ENCODE measurements at places on chromosomes 11 and 22. TPM values are rescaled to one million over a fixed set of nuclear protein-coding genes. Genes with fewer than 3 reads are reported as not detected.

The HSPB2 gene
- total RNA-seq, result not detected

The TRPC6 gene
- 1.4 TPM for total RNA-seq

The LRP5 gene
- total RNA-seq, result 149 TPM

The UBASH3B gene
- total RNA-seq, result 2.3 TPM

The BANF1 gene
- total RNA-seq, result 25.4 TPM

- DNase-seq, result no peak
Measured at GRCh38 chr22:44775862-44776261, 23.5 kb downstream of the ARHGAP8 start.

DNA sequence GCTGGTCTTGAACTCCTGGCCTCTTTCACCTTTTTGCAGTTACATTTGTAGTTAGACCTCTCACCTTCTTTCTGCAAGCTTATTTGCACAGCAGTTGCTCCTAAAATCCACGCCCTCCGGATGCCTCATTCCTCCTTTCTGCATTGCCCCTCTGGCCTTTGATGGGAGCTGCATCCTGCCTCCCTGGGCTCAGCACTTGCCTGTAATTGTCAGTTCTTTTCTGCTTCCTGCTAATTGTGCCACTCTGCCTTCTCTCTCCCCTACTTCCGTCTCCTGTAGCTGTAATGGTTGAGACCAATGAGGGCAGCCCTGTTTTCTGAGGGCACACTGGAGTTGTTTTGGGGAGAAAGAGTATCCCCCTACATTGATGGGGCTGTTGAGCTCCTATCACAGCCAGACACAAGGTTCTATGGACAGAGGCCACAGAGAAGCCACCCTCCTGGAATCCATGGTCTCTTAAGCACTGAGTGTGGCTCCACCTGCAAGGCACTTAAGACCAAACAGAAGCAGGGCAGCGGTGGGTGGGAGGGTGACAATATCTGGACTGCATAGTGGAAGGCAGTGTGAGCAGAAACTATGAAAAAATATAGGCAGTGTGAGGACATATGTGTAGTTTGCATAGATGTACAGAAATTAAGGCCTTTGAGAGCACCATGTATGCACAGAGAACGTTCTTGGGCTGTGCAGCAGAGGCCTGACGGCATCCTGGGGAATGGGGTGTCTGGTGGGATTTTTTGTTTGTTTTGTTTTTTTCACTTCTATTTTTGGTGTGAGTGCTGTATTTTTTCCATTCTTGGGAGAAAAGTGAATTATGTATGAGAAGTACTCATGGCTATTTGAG is 30.5 kb downstream of the YDJC start:
- no peak for DNase-seq

- DNase-seq, result no peak
Measured at GRCh38 chr11:83970061-83970671, 684.0 kb upstream of the CCDC90B start.

DNA sequence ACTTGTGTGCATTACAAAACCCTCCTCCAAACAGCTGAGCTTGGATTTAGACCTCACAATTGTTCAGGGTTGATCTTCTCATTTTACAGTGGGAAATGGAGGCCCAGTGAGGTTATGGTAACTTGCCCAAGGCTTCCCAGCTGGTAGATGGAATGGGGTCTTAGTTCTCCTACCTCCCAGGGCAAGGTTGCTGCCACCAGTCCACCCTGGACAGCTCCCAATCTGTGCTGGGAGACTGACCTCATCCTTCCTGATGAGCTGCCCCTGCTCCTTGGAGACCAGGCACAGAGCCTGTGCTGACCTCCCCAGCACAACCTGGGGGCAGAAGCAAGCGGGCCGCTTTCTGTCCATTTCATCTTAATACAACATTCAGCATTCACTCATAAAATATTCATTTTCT is 190.7 kb downstream of the ST3GAL4 start:
- DNase-seq, result no peak

DNA sequence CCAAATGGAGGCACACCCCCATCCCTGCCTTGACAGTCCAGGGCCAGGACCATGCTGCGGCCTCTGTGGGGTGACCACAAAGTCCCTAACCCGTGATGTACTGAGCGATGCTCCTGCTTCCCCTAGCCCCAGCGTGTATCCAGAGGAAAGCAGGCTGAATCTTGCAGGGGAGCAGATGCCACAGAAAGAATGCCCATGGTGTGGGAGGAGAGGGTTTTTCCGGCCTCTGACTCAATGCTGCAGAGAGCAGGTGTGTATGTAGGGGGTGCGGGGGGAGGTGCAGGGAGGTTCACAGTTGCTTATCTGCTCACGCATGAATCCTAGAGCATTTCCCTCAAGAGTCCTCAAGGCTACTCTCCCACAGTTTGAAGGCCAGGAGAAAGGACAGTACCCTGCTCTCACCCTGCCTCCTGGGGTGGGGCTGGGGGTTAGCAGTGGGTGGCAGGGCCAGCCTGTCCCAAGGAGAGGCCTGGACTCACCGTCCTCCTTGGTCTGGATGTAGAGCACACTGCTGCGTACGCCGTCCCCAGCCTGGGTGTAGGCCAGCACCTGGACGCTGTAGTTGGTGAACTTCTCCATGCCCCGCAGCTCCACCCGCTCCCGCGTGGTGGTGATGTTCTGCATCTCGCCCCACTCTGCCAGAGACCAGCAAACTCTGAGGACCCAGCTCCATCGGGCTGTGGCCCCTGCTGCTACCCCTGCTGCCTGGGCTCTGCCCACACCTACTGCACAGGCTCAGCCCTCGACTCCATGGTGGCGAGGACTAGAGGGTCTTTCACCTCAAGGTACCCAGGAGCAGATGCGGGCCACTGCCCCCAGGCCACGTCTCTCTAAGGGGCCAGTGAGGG is 130.8 kb downstream of the CEP164 start:
- DNase-seq, result no peak

Data from Peyer's patch (tissue), 4 donors.